H1 (cell line): ENCODE measurements at places on chromosomes 6 and 20. TPM values are rescaled to one million over a fixed set of nuclear protein-coding genes. Genes with fewer than 3 reads are reported as not detected.

MOG gene
- total RNA-seq = 0.31 and 0.86 TPM in 2 replicates

LPA gene
- total RNA-seq = 0.19 and 0.39 TPM in 2 replicates

MCCD1 gene
- not detected in 2 replicates for total RNA-seq

CCN2 gene
- 105 and 107 TPM in 2 replicates for total RNA-seq

PLN gene
- total RNA-seq = not detected in 2 replicates

PBOV1 gene
- not detected in 2 replicates for total RNA-seq

NMBR gene
- not detected in 2 replicates for total RNA-seq

NHLRC1 gene
- total RNA-seq = 0.58 and 0.82 TPM in 2 replicates

PCK1 gene
- total RNA-seq = not detected in 2 replicates

RCAN2 gene
- 8.1 and 8.5 TPM in 2 replicates for total RNA-seq

TMEM200A gene
- total RNA-seq = 12.9 and 13.9 TPM in 2 replicates

ID1 gene
- total RNA-seq = 120 and 131 TPM in 2 replicates

OR12D3 gene
- total RNA-seq = not detected in 2 replicates

TRAPPC3L gene
- not detected in 2 replicates for total RNA-seq

IBTK gene
- total RNA-seq = 23.1 and 24.2 TPM in 2 replicates

MYB gene
- total RNA-seq = 7.6 and 9.2 TPM in 2 replicates

FAM162B gene
- 2.9 and 3.2 TPM in 2 replicates for total RNA-seq

RHAG gene
- not detected in 2 replicates for total RNA-seq

BTNL2 gene
- not detected in 2 replicates for total RNA-seq

CYP21A2 gene
- total RNA-seq = 0.22 and 0.40 TPM in 2 replicates

SIRPB1 gene
- 0.54 and 0.99 TPM in 2 replicates for total RNA-seq

TFAP2C gene
- 5.6 and 5.8 TPM in 2 replicates for total RNA-seq

RRAGD gene
- total RNA-seq = 29.7 and 30.8 TPM in 2 replicates

BPIFB2 gene
- not detected in 2 replicates for total RNA-seq

MATN4 gene
- total RNA-seq = 4.0 and 4.4 TPM in 2 replicates

SNPH gene
- 4.0 and 4.9 TPM in 2 replicates for total RNA-seq

SMIM8 gene
- 8.6 and 10.7 TPM in 2 replicates for total RNA-seq

C20orf141 gene
- total RNA-seq = not detected in 2 replicates

PACRG gene
- 0.54 TPM in 1 of 2 replicates, not detected in the other for total RNA-seq

GRM1 gene
- total RNA-seq = 0.78 and 1.3 TPM in 2 replicates

MUC22 gene
- total RNA-seq = not detected in 2 replicates

SOX4 gene
- total RNA-seq = 162 and 169 TPM in 2 replicates

FAM217B gene
- total RNA-seq = 24.7 and 28.5 TPM in 2 replicates

LINC00237 gene
- 0.28 and 0.69 TPM in 2 replicates for total RNA-seq

KHDC1L gene
- total RNA-seq = not detected in 2 replicates

VTA1 gene
- total RNA-seq = 63.6 and 64.0 TPM in 2 replicates

SPINT4 gene
- not detected in 2 replicates for total RNA-seq

SUMO4 gene
- 1.0 and 1.3 TPM in 2 replicates for total RNA-seq

TRDN gene
- total RNA-seq = 37.5 and 41.6 TPM in 2 replicates

RSPH4A gene
- total RNA-seq = 0.52 and 0.59 TPM in 2 replicates

SGK2 gene
- 0.23 TPM in 1 of 2 replicates, not detected in the other for total RNA-seq

CTSA gene
- 49.7 and 52.5 TPM in 2 replicates for total RNA-seq

FERMT1 gene
- total RNA-seq = 16.5 and 17.8 TPM in 2 replicates

PARD6B gene
- total RNA-seq = 27.3 and 34.1 TPM in 2 replicates

DDX43 gene
- total RNA-seq = not detected in 2 replicates

GMNN gene
- 101 TPM in 2 replicates for total RNA-seq

IL20RA gene
- total RNA-seq = 1.5 and 1.7 TPM in 2 replicates

EFCAB8 gene
- 0.20 TPM in 1 of 2 replicates, not detected in the other for total RNA-seq

TP53TG5 gene
- not detected in 2 replicates for total RNA-seq

COX4I2 gene
- total RNA-seq = not detected in 2 replicates

SMPDL3A gene
- total RNA-seq = 2.6 and 3.5 TPM in 2 replicates

IMPG1 gene
- total RNA-seq = not detected in 2 replicates

PTCHD4 gene
- 0.33 and 0.37 TPM in 2 replicates for total RNA-seq

PROCR gene
- total RNA-seq = 19.5 and 21.3 TPM in 2 replicates

TFAP2D gene
- not detected in 2 replicates for total RNA-seq

PPP1R14C gene
- total RNA-seq = 0.25 and 0.61 TPM in 2 replicates

RNF144B gene
- 9.8 and 11.2 TPM in 2 replicates for total RNA-seq

PRDM13 gene
- 0.09 and 0.13 TPM in 2 replicates for total RNA-seq

CALHM6 gene
- total RNA-seq = 0.93 and 1.1 TPM in 2 replicates
